SK-MEL-5 (cell line): ENCODE measurements at places on chromosomes 7 and 10.

- no peak for DNase-seq
Observed at GRCh38 chr7:33458581-33458980, 329.2 kb downstream of the BBS9 start.

DNA sequence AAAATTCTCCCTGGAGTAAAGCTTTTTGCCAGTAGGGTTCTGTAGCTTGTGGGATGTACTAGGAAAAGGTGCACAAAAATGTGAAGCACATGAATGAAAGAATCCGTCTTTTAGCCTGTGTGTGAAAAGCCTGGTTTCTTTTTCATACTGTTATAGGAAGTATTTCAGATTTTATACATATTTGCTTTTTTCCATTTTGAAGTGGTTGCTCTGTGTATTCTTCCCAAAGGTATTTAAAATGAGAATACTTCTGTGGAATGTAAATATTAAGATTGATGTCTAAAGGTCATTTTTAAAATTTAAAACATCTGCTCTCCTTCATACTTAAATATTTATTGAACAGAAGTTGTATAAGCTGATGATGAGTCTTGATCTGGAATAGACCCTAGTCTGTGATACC lies 96.8 kb downstream of the CDK14 start:
- DNase-seq, result no peak

DNA sequence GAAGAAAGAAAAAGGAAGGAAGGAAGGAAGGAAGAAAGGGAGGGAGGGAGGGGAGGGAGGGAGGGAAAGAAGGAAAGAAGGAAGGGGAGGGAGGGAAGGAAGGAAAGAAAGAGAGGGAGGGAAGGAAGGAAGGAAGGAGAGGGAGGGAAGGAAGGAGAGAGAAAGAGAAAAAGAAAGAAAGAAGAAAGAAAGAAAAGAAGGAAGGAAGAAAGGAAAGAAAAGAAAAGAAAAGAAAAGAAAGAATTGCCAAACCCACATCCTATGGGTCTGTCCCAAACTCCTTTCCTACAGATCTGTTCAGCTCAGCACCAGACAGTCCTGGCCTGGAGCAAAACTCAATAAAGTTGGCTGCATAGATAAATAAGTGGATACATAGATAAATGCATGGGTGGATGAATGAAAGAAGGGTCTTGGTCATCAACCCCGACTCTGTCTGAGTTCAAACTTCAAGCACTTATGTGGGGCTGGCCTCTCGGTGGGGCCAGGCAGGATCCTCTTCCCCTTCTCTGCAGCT lies 17.2 kb upstream of the TLX1 start:
- no peak for DNase-seq

GRCh38 chr10:49001870-49002672 lies 62.4 kb upstream of the LRRC18 start:
- no peak for DNase-seq
